KBM-7 (cell line): ENCODE measurements at places on chromosomes 3 and 15.

- no peak for DNase-seq
Observed at GRCh38 chr3:153356908-153357307, 194.9 kb downstream of the RAP2B start.

DNA sequence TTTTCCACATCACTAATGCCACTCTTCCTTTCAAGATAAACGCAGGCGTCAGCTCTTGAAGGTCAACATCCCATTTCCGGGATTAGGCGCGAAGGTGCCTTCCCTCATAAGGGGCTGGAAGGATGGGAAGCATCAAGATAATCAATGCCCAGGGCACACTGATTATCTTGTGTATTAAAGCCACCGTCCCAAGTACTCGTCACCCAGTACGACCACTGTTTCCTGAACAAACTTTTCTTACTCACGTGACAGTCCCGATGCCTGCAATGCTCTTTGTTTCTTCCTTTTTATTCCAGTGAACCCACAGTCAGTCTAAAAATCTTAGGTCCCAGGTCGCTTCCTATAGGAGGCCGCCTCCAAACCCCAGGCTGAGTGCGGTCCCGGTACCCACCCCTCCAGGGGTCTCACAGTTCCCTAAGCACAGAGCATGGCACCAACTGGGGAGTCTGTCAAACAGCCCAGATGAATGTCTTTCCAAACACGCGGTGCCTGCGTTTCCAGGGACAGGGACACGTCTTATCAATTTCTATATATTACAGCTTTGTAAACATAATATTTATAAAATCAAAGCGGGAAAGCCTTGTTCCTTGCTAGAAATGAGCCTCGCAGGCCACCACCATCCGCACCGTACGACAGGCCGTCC lies 589 bp downstream of the ANAPC13 start:
- no peak for DNase-seq

GRCh38 chr15:96201696-96202095 lies 128.8 kb upstream of the NR2F2 start:
- no peak for DNase-seq

DNA sequence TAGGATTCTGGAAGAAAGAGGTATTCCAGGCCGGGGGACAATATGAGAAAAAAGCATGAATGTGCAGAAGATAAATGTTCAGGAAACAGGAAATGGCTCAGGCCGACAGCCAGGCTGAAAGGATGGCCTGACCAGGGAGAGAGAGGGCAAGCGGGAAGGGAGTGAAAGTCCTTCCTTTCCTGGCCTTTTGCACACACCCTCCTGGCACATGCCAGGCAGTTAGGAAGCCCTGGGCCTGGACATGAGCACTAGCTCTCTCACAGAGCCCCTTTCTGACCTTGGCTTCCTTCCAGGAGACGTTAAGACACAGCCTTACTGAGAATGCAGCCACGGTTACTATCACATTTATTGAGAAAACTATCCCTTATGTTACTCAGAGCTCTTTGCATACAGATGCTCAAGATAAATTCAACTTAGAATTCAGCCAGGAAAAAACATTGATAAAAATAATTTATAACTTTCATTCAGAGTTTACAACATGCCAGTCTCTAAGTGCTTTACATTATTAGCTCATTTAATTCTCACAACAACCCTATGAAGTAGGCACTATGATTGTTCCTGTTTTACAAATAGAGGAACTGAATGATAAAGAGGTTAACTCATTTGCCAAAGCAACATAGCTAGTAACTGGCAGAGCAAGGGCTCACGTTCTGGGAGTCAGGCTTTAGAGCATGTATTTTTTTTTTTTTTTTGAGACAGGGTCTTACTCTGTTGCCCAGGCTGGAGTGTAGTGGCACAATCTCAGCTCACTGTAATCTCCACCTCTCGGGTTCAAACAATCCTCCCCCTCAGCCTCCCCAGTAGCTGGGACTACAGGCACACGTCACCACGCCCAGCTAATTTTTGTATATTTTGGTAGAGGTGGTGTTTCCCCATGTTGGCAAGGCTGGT lies 39.4 kb upstream of the SMAD3 start:
- peak; percentile 58 for DNase-seq

GRCh38 chr3:5581743-5582142 lies 394.2 kb downstream of the EDEM1 start:
- DNase-seq, result no peak

GRCh38 chr3:12773030-12773709 lies 14.1 kb upstream of the TMEM40 start:
- no peak for DNase-seq

DNA sequence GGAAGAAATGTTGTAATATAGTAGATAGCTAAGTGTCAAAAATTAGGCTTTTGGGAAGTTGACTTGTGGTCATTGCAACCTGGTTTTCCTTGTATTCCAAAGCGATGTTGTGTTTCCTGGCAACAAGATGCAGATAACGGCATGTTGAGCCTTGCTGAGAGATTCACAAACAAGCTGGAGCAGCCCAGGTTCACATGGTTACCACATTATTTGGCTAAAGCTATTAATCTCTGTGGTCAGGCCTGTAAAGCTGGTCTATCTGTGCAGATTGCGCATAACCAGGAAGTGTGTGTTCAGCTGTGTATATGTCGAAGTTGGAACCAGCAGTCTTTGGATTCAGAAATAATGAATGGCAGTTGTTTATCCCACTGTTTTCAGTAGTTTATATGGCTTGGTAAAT lies 6.6 kb downstream of the TIPARP start:
- peak; percentile 76 for DNase-seq

DNA sequence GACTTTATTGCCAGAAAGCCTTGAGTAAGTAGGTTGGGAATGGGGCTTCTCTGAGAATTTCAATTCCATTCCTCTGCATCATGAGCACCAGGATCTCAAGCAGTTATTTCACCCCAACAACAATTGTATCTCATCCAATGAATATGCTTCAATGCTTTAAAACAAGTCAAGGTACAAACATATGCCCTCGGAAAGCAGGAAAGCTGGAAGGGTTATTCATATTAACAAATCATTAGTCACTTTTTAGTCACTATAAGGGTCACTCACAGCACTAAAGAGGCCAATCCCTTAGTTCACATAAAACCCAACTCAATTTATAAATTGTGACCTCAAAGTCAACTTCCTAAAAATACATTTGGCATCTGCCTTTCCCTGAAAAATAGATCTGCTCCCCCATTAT lies 16.2 kb downstream of the MB21D2 start:
- DNase-seq, result no peak

GRCh38 chr3:156643729-156644389 lies 30.5 kb upstream of the TIPARP start:
- peak; percentile 99 for DNase-seq

- DNase-seq, result no peak
Observed at GRCh38 chr15:80484333-80484864, 80.2 kb downstream of the ARNT2 start.

DNA sequence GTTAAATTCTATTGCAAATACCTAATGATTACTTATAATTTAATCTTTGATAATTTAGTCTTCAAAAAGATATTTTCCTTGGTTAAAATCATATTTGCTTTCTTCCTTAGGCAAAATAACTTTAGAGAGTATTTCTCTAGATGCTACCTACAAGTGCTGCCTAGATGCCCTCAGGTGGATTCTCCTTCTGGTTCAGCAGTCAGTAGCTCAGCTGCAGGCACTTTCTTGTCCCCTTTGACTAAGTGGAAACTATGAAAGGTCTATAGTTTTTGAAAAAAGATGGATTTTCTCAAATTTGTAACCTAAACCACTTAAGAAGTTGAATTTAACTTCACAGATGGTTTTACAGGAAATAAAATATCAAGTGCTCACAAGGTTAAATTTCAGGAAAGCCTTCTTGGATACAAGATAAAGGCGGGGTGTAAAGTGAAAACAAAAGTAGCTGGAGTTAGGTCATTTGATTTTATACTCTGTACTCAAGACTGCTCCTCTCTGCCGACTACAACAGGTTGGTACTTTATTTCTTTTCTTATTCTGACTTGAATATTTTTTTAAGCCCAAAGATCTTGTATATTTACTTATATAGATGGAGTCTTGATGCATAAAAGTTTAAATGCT lies at the start of gene ACKR4:
ACKR4 (plus strand) TSS at position 455 of the 618 bp plus-strand sequence. CDS start 3,128 bp downstream, outside the sequence.
- DNase-seq, result no peak

GRCh38 chr15:81897057-81897677 lies 148.7 kb downstream of the MEX3B start:
- no peak for DNase-seq

DNA sequence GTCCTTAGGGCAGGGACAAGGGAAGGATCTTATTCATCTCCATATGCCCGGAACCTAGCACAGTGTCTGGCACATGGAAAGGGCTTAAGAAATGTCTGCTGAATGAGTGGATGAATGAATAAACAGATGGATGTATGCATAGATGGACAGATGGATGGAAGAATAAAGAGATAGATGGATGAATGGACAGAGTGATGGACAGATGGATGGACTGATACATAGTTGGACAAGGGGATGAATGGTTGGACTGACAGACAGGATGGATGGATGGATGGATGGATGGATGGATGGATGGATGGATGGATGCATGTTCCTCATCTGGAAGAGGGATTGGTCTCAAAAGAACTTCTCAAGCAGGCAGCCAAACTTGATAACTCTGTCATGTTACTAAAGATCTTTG lies 177.6 kb downstream of the MEGF11 start:
- DNase-seq, result no peak

- no peak for DNase-seq
Observed at GRCh38 chr3:31579828-31580227, 47.1 kb downstream of the STT3B start.

- peak; percentile 66 for DNase-seq
Observed at GRCh38 chr3:5013021-5013906, 34.0 kb downstream of the BHLHE40 start.

- DNase-seq, result no peak
Observed at GRCh38 chr3:171160325-171160724, 133.8 kb upstream of the SLC2A2 start.

GRCh38 chr3:25119682-25120081 lies 308.4 kb upstream of the RARB start:
- no peak for DNase-seq
